WTC11 (cell line): ENCODE measurements at places on chromosomes 12 and 14.

GRCh38 chr14:82313889-82314288 lies 780.2 kb upstream of the SEL1L start:
- no peak for DNase-seq

DNA sequence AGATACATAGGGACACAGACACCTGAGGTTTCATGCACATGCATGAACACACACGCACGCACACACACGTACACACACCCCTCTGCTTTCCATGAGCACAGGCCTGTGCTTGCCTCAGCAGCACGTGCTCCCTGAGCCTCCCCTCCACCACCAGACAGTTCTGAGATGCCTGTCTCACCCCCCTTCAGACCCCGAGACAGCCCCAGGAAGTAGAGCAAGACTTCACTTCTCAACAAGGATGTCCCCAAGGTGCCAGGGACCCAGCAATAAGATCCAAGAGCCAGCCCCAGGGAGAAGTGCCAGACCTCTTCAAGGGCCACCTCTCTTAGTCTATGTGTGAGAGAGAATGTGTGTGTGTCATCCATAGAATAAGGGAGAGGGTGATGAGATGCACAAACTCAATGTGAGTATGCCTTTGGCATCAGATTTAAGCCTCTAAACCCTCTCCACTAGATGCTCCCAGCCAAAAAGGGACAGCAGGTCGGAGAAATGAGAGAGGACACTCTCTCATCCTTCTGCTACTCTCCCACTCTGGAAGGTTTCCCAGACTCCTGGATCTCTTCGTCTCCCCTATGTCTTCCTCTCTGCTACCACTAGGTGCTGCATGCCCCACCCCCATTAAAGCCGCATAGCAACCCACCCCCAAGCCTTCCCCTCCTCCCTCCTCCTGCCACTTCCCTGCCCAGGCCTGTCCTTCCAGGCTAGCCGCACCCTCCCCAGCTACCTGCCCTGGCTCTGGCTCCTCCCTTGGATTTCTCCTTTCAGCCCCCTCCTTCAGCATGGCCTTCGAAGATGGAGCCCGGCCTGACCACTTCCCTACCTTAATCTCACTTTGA lies 7.7 kb downstream of the RARG start:
- DNase-seq = peak; percentile 77

- no peak for DNase-seq
These were observed 2.2 kb upstream of the LMO3 start for GRCh38 chr12:16607906-16608775.

DNA sequence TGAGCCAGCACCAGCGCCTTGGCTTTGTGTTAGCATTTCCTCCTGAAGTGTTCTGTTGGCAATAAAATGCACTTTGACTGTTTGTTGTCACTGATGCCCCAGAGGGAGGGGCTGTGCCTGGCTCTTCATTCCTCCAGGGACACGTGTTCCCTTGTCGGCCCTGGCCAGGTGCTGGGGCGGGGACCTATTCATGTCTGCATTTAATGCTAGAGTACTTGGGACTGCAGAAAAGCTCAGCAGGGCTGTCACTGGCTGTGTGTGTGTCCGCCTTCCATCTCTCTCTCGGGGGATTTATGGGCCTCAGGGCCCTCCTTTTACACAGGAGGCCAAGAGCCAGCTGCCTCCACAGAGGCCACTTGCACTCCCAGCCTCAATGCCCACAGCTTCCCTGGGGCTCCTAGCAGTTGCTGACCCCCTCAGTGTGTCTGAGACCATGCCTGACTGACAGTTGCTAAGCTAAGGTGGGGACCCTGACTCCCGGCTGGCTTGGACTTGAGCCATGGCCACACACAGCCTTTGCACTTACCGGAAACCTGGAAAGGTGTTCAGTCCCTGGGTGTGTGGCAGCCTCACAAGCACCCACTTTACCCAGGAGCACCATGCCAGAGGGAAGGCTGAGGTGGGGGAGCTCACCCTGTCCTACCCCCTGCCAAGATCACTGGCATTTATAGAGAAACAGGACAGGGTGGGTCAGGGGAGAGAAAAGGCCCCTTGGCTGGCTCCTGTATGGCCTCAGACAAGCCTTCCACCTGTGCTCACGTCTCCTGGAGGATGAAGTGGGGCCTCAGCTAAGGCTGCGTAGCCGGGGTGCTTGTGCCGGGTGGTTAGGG lies 27.8 kb downstream of the HIP1R start:
- DNase-seq = peak; percentile 18

DNA sequence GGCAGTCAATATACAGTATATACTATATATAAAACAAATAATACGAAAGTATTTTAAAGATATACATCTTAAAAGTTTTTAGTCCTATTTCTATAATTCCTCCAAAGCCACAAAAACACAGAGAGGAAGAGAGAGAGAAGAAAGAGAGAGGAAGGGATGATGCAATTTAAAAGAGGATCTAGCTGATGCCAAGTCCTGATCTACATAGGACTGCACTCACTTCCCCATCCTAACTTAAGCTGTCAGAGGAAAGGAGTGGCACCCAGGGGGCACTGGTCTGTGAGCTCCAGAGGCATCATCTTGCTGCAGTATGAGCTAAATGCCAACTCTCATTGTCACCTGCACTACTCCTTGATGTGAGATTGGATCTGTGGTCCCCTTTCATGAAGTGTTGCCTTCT lies 95.8 kb downstream of the C12orf42 start:
- no peak for DNase-seq

DNA sequence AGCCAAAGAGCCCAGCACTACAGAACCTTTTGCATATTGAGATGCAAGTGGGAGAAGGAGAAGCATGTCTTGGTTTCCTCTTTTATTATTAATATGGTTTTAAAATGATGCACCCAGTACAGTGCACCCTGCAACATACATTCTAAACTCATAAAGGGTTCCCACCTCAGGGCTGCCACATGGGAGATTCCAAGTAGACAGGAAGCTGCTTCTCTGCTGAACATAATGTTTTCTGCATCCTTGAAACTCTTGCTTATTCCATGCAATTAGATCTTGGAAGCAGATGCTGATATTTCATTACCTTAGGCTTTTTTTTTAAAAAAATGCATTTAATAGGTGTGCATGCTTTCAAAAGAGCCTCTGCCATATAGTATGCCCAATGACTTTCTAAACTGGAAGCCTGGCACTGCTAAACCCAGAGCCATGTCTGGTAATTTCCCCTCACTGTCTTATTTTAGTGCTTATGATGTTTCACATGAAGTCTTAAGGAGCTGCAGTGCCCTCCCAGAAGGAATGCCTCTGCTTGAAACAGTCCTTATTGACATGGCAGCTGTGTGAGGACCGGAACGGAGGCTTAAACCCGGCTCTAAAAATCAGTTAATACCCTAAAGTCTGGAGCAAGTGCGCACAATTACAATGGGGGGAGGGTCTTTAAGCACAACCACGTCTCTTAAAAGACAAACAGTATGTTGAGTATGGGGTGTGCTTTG lies 2.0 kb upstream of the SIX1 start:
- no peak for DNase-seq

DNA sequence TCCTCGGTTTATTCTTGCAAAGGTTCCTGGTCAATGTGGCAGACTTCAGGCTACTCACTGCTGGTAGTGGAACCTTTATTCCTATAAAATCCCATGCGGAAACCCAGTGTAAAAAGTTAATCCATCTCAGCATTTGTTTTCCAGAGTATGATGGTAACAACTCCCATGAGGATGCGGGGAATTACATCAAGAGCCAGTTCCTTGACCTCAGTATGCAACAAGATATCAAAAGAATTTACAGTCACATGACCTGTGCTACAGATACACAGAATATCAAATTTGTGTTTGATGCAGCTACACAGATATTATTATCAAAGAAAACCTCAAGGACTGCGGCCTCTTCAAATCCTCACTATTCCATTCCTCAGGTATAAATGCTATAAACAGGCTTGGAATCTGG lies 19.3 kb downstream of the CPM start:
- no peak for DNase-seq

DNA sequence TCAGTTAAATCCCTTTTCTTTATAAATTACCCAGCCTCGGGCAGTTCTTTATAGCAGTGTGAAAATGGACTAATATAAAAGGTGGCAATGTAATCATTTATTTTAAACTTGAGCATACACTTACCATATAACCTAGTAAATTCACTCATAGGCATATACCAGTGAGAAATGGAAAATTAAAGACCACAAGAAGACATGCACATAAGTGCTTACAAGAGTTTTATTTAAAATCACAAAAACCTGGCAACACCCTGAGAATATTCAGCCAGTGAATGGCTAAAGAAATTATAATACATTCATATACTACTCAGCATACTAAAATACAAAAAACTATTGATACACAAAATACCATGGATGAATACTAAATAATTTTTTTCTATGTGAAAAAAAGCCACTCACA lies 1017.5 kb upstream of the TMEM132C start:
- DNase-seq = no peak

DNA sequence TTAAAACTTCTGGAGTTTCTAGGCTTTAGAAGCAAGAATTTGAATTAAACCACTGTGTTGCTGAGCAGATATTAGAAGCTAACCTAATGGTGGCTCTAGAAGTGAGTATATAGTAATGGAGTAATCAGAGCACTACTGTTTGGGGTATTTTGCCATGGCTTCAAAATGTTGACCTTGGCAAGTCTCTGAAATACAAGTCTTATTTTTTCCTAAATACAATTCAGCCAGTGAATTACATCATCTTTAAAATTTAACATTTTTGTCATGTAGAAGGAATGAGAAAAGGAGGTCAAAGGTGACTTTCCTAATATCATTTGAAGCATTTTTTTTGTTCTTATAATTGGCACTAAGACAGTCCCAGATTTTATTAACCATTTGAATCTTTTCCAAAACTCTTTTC lies 25.2 kb downstream of the PMCH start:
- no peak for DNase-seq

- DNase-seq = no peak
These were observed 222.5 kb upstream of the CNTN1 start for GRCh38 chr12:40469736-40470135.

DNA sequence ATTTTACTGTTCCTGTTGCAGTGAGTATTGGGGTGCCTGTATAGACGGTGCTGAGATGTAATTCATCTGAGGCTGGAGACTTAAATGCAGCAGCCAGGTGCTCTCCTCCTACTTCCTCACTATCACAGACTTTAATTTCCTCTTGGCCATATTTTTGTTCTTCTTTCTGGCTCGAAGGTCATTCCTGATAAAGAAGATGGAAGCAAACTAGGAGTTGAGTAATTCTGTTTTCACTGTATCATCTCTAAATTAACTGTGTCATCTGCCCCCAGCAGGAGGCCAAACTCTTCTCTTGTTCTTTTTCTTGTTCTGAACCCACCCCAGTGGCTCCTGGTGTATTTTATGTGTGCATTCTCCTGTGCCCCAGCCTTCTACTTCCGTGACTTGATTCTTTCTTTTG lies 141.7 kb upstream of the ARHGAP5 start:
- no peak for DNase-seq

GRCh38 chr12:30965613-30965985 lies 39.1 kb downstream of the TSPAN11 start:
- DNase-seq = peak; percentile 60

- DNase-seq = no peak
These were observed 379.1 kb downstream of the GALC start for GRCh38 chr14:87613881-87614280.

DNA sequence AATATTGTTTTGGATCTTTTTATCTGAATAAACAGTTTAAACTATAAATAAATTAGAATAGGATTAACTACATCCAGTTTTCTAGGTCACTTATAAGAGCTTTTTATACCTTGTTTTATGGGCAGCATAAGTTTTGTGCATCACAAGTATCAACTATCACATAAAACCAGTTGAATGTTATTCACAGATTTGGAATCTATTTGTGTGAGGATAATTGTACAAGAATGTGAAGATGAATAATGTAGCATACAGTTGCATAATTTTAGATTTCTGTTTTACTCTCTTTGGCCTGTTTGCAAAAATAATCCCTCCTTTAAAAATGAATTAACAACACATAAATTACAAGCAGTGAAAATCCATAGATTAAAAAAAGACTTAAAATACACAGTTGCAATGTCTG lies 88.8 kb downstream of the SCFD1 start:
- no peak for DNase-seq

- peak; percentile 16 for DNase-seq
These were observed 143.4 kb upstream of the C14orf180 start for GRCh38 chr14:104436047-104436591.

DNA sequence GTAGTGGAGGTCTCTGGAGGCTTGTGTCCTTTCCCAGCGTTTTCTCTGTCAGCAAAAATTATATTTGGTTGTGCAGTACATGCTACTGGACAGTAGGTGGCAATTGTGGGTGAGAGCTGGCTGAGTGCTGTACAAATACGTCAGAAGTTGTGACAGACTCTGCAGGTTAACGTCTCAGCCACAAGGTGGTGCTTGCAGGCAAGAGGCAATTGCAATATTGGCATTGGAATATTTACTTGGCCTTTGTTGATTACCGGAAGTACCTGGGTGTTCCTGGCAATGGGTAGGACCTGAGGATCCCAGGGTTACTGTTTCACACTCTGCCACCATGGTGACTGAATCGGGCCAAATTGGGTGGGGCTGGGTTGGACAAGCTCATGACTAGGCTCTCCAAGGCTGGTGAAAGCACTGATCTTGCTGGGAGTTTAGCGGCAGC lies 333.9 kb upstream of the LMO3 start:
- peak; percentile 74 for DNase-seq

- no peak for DNase-seq
These were observed 194.5 kb downstream of the C12orf75 start for GRCh38 chr12:105524961-105525360.

GRCh38 chr12:59030415-59030814 lies 110.1 kb upstream of the LRIG3 start:
- no peak for DNase-seq

- DNase-seq = no peak
These were observed 136.9 kb downstream of the STXBP6 start for GRCh38 chr14:24913021-24913420.

DNA sequence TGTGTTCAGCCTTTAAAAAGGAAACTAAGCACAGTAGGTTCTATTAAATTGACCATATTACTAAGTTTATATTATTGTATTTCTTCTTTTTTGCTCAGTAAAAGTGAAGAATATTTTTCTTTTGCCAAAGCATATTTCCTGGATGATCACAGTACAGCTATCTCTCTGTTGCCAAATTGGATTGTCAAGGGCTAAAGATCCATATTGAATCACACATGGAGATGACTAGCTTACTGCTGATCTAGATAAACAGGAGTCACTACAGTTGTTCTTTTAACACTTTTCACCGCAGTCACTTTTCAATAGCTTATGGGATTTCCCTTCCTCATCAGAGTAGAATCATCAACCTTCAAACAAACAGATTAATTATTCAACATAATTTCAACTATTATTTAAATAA lies 78.6 kb downstream of the LRRC9 start:
- no peak for DNase-seq
